ENCODE measurements at places on chromosomes 6 and 20.

- DNase-seq = no peak
Observed at GRCh38 chr20:25480156-25480555, 72.7 kb downstream of the GINS1 start.

DNA sequence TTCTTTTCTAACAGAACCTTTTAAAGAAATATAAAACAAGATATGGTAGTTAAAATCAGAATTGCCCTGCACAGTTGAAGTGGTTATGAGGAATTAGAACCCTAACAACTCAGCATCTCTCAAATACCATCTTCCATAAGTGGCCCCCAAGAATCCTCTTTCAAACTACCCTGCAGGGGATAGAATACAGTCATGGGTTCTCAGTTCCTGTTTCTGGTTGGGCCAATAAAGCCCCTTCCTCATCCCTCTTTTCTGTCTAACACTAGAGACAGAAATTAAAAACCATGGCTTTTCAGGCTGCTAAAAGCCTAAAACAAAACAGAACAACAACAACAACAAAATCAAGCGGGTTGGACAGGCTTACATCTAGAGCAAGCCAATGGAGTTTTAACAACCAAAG lies 6.7 kb upstream of the LCA5 start:
- no peak for DNase-seq

- DNase-seq = no peak
Observed at GRCh38 chr6:335572-335971, 43.3 kb downstream of the DUSP22 start.

GRCh38 chr20:9442858-9443257 lies 71.5 kb upstream of the LAMP5 start:
- DNase-seq = no peak

GRCh38 chr6:140205795-140206593 lies 831.5 kb upstream of the CITED2 start:
- DNase-seq = no peak

DNA sequence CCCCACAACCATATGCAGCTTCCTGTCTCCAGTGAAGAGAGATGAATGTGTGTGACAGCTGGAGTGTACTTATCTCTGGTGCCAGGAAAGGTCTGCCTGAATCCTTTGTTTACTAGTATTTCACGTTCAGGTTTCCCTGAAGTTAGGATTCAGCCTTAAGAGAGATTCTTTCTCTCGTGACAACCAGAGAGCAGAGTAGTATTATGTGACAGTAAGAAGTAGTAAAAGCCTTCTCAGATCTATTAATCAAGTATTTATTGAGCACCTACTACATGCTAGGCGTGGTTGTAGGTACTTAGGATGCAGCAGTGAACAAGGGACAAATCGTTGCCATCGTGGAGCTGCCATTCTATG lies 949 bp downstream of the KIFC1 start:
- DNase-seq = no peak

DNA sequence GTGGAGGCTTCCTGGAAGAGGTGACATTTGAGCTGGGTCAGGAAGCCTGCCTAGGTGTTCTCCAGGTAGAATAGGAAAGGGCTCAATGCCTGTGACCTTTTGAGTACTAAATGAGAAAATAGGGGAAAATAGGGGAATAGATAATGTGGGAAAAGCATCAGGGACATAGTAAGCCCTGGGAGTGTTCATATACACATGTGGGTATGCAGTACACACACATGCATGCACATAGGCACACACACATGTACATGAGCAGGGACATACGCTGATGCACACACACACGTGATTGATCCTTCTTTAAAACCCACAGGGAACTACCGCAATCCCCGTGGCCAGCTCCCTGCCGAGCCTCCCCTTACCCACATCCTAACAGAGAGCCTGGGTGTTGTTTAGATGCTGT lies 351.7 kb downstream of the CDH4 start:
- DNase-seq = no peak

- DNase-seq = no peak
Observed at GRCh38 chr6:4085332-4085700, 6.4 kb upstream of the FAM217A start.

DNA sequence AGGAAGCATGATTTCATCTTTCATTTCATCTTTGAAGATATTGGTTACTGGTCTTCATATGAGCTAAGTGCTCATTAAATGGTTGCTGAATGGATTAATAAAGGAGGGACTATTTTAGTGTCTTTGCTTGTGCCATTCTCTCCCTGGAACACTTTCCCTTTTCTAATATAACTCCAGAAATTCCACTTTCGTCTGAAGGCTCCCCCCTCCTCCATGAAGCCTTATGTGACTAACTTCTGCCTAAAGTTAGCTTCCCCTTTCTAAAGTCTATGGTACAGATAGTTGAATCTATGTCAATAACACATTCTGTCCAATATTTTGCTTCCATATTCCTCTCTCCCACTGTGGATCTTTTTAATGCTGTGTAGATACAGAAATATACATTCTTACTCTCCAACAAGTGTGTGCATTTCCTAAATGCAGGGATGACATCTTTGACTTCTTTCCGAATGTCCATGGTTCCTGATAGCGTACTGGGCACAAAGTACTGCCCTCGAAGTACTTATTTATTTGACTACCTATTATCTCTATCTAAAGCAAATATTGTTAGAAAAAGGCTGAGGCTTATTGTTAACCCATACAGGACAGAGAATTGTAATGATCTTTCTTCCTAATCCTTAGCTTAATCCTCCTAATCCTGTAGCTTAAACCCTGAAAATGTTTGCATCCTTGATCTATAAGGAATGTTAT lies 84.7 kb upstream of the ELOVL5 start:
- no peak for DNase-seq

DNA sequence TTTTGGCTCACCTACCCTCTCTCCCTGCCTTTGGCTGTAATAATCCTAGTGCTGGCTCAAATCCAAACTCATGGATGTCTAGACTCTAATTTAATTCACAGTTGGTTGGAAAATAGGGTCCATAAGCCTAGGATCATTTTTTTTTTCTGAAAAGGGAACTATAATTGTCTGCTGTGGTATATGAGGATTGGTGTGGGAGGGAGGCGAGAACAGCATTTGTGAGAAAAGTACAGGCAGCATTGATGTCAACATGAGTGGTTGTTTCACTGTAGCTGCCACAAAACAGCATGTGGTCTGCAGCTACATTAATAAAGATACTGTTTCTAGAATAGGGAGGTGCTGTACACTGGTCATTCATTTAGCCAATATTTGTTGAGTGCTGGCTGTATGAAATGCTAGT lies 18.6 kb upstream of the POLR1H start:
- DNase-seq = no peak
